ENCODE measurements at places on chromosomes 7 and 10. TPM values are rescaled to one million over a fixed set of nuclear protein-coding genes. Genes with fewer than 3 reads are reported as not detected.

Gene NXPH1
- not detected for total RNA-seq

Gene EBLN1
- not detected for total RNA-seq

Gene UNCX
- not detected for total RNA-seq

Gene COL13A1
- total RNA-seq = 34.2 TPM

Gene GNGT1
- not detected for total RNA-seq

Gene SLC26A5
- not detected for total RNA-seq

Gene ADIRF
- total RNA-seq = 1.0 TPM

Gene MINDY3
- total RNA-seq = 32.8 TPM

Gene KIAA1549
- total RNA-seq = 3.3 TPM

Gene OTUD1
- total RNA-seq = 10.3 TPM

Gene HSPA12A
- 12.9 TPM for total RNA-seq

Gene HOXA9
- 14.2 TPM for total RNA-seq

Gene CCL24
- total RNA-seq = not detected

Gene NPTX2
- 4.3 TPM for total RNA-seq

Gene SPDYE2
- not detected for total RNA-seq

Gene GPNMB
- 93.1 TPM for total RNA-seq

All from placental pericyte (primary cell).